NCI-H2171 (cell line): ENCODE measurements at places on chromosomes 2 and 18.

GRCh38 chr2:190683802-190684201, 34.9 kb downstream of the NAB1 start:
- no peak for DNase-seq

- no peak for DNase-seq
Observed at GRCh38 chr2:217370391-217370790, 510.5 kb upstream of the TNP1 start.

DNA sequence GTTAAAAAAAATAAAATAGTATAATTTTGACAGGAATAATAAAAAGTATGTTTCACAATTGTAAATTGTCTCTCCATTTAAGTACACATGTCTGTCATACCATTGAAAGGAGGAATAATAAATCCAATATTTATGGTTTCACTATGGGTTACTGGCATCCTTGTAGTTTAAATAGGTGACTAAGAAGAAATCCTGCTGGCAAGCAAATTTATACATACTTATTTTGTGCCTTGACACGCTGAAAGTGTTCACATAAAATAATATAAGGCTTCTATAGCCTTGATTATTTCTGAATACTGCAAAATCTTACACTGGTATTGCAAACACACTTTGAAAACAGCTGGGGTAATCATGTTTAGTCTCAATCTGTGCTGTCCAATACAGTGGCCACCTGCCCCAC, 138.3 kb upstream of the ETAA1 start:
- no peak for DNase-seq

DNA sequence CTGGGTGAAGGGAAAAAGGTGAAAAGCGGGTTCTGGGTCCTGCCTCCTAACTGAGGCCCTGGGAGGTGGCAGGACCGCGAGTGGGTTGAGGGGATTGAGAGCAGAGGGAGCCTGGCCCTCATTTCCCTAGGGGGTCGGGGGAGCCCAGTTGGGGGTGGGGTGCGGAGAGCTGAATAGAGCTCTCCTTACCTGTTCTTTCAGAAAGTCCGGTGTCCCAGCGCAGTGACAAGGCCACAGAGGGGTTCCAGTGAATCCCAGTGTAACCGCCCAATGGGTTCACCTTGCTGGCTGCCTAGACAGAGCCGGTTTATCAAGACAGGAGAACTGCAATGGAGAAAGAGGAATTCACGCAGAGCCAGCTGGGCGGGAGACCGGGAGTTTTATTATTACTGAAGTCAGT, 22.4 kb downstream of the TMEM177 start:
- DNase-seq = no peak

GRCh38 chr2:96119389-96119751, 3.0 kb upstream of the ADRA2B start:
- DNase-seq = no peak

DNA sequence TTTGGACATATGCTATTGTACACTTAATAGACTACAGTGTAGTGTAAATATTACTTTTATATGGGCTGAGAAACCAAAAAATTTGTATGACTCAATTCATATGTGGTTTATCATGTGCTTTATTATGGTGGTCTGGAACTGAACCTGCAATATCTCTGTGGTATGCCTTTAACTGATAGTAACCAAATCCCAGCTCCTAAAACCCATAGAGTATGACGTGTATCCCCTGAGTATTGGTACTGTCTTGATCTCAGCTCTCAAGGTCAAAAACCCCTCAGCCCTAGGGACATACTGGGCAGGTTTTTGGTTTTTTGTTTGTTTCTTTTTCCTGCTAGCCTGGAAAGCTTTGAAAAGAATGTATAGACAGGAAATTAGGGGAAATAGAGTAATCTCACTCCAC, 42.2 kb upstream of the ARHGAP15 start:
- no peak for DNase-seq

- no peak for DNase-seq
Observed at GRCh38 chr18:48190994-48191393, 218.2 kb downstream of the ZBTB7C start.

GRCh38 chr2:43174368-43174916, 52.0 kb downstream of the ZFP36L2 start:
- DNase-seq = no peak

DNA sequence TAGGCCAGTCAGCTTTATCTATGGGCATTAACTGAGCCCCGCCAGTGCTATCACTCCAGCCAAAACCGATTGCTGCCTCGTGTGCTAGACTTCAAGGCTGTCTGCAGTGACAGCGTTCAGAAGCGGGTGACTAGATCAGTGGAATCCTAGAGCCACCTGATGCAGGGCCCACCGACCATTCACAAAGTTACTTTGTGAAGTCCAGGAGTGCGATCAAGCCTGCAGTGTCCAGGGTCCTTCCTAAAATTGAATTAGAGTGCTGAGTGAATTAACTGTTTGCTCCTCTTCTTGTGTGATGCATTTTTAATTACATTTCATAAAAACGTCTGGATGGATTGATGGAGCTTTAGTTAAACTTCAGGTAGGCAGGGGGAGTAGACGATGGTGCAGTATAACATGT, 13.9 kb downstream of the PCARE start:
- no peak for DNase-seq

DNA sequence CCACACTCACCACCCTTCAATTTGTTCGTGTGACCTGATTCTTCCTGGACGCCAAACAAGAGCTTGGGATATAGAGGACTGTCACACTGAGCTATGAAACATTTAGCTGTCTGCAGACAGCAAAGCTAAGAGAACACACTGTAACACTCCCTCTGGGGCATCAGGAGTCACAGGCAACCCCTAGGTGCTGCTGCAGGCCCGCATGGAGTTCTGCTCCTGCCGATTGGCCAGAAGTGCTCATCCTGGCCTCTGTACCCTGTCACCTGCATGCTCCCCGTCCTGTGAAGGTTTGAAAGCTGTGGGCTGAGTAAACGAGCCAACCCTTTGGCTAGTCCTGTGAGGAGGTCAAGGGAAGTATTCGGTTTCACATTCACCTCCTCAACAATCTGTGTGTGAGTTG, 73.7 kb downstream of the PDK1 start:
- DNase-seq = no peak

GRCh38 chr2:229057976-229058553, 213.0 kb downstream of the PID1 start:
- DNase-seq = no peak

- no peak for DNase-seq
Observed at GRCh38 chr18:23933407-23933806, 81.1 kb upstream of the TTC39C start.

- DNase-seq = no peak
Observed at GRCh38 chr2:24930768-24931167, 10.7 kb upstream of the ADCY3 start.

DNA sequence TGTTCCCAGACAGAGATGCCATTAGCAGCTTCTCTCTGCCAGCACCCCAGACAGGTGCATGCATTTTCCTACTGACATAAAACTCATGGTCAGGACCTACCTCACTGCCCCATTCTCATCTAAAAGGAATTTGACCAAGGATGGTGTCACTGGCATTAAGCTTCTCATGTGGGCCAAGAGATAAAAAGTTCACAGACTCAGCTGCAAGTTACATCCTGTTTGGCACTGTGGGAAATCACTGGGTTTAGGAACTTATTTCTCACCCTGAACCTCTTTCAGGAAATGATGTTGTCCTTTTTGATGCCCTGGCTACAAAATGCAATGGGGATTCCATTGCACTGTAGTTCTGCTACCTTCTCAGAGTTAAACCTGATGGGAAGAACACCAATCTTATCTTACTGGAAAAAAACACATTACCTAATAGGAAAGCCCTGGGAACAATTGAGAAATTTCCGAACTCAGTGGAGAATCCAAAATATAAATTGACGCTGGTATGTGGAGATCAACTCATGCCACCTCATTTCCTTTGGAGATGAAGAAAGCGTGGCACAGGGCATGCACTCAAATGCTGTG, 252.1 kb upstream of the COPS8 start:
- DNase-seq = no peak

- DNase-seq = no peak
Observed at GRCh38 chr2:69685321-69686048, 41.9 kb upstream of the AAK1 start.

- peak; percentile 52 for DNase-seq
Observed at GRCh38 chr18:46343931-46344372, 239.8 kb downstream of the HAUS1 start.

DNA sequence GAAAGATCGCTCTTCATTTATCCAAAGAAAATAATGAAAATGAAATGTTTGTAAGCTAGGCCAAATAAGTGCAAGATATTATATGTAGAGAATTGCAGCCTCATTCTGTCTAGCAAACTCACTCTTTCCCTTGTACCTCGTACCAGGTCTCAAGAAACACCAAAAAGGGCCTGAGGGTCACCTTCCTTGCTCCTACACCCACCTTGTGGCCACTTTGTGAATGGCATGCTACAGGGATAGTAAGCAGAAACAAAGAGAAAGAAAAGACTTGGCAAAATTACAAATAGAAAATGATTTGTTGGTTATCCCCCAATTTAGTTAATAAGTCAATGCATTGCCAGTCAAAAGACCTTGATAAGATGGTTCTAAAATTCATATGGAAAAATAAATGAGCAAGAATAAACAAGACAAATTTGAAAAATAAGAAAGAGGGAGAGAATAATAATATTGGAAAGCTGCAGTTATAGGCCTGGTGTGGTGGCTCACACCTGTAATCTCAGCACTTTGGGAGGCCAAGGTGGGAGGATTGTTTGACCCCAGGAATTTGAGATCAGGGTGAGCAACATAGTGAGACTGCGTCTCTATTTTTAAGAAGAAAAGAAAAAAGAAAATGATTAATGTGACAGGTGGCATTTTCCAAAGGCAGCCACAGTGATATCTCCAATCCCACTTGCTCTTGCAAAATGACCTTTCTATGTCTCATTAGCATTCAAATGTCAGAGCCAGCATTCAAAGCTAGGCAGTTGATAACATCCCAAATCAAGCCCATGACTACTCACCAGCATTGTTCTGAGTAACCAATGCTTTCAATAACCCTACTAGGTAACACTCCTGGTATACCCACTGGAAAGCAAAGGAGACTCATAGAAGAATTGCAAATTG, 38.8 kb upstream of the BMP10 start:
- DNase-seq = peak; percentile 56

DNA sequence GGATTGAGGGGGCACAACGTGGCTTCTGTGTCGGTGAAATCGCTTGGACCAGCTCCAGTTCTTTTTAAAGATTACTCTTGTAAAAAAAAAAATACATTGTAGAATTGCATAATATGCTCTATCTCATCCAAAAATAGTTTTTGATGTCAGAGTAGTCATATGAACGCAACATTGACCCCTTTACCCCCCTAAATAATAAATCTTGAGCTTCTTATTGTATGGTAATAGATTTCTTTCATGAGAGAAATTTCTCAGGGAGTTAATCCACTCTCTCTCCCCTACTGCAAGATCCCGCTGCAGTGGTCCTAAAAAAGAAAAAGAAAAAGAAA, 50.2 kb upstream of the PAIP2B start:
- no peak for DNase-seq

GRCh38 chr18:56747032-56747658, 96.0 kb downstream of the WDR7 start:
- DNase-seq = no peak

DNA sequence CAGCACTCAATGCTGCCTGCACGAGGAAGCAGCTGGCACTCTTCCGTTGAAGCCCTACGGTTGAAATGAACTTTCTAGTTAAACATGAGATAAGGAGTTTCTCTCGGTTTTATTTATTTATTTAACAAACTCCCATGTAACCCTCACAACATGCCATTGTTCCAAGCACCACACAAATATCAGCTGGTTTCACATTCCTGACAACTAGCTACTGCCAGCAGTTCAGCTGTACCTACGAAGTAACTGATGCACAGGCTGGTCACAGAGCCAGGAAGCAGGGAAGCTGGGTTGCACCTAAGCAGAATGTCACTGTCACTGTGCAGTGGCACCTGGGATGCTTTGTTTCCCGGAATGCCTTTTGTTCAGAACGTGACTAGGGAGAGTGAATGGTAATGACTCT, 18.1 kb downstream of the TIMM21 start:
- DNase-seq = no peak

- DNase-seq = no peak
Observed at GRCh38 chr2:192275632-192276031, 80.9 kb upstream of the TMEFF2 start.

GRCh38 chr2:101904916-101905315, 86.8 kb upstream of the IL1R2 start:
- DNase-seq = no peak

DNA sequence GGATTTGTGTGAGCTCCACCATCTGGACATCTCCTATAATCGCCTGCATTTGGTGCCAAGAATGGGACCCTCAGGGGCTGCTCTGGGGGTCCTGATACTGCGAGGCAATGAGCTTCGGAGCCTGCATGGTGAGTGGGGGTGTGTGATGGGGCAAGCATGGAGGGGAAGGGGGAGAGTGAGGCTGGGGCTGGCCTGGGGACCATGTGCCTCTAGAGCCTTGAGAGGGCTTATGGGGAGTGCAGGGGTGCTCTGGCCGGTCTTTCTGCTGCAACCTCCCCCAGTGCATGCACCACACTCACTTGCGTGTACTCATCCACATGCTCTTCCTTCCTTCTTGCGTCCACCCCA, 7.9 kb downstream of the STK11IP start:
- no peak for DNase-seq

DNA sequence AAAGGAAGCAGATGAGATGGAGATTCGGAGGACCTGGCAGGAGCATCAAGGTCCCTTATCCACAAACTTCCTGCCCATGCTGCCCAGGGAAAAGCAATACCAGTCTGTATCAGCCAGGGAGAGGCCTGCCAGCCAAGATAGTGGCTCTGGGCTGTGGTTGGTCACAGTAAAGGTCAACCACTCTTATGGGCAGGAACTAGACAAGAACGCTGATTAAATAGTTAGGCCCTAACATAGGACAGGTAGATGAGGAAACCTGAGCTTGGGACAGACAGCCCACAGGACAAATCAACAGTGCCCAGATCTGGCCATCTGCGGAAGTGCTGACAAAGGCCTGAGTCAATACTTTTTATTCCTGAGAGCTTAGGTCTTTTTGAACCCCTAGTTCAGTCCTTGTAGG, 10.7 kb downstream of the PSTPIP2 start:
- DNase-seq = no peak

- DNase-seq = peak; percentile 15
Observed at GRCh38 chr2:46364797-46365457, 67.7 kb downstream of the EPAS1 start.

DNA sequence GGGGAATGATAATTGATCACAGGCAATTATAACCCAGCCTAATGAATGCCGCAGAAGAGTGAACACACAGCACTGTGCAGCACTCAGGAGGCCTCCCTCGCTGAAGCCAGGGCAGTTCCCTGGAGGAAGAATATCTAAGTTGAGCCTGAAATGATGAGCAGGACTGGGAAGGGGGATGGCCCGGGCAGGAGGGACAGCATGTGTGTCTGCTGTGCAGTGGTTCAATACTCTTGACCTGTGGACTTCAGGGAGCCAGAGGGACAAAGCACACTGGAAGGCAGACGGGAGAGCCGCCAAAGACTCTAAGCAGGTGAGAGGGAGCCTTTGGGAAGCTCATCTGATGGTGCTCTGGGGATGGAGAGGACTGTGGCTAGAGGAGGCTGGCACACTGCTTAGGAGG, 62.6 kb downstream of the ARHGEF4 start:
- no peak for DNase-seq

- no peak for DNase-seq
Observed at GRCh38 chr18:3037423-3037915, 24.5 kb upstream of the LPIN2 start.

GRCh38 chr2:225788571-225789094, 389.1 kb downstream of the NYAP2 start:
- DNase-seq = no peak
